Activated T-cell treated with anti-CD3 and anti-CD28 coated beads for 1 hour (primary cell): ENCODE measurements at places on chromosomes 4 and X.
A peak's percentile ranks its signal among the peaks of the same experiment; 100 is the strongest.

DNA sequence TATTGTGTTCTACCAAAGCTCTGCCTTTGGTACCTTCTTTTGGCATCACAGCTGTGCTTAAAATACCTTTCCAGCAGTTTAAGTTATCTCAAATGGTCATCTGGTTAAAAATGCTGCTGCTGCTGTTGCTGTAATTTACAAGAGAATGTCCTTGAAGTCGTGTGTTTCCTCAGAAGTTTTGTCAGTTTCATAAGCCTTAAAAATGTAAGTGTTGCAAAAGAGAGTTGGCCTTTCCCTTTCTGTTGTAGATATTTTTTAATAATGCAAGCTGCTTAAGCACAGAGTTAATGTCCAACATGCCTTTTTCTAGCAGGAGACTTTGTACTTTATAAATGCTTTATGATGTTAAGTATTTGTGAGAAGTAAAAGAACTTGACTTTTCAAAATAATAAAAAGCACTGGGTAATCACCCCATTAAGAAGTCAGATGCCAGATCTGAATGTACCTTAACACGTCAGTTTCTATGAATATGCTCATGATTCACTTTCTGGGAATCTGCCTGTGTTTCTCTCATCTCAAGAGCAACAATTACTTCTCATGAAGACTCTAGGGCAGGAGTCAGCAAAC, 35.3 kb upstream of the TENM3 start:
- no peak for DNase-seq

GRCh38 chrX:30414144-30414543, 105.0 kb upstream of the NR0B1 start:
- no peak for DNase-seq

- DNase-seq: no peak
Measured at GRCh38 chr4:24519649-24520048, 64.7 kb downstream of the DHX15 start.

GRCh38 chr4:41957634-41958033, 22.4 kb downstream of the TMEM33 start:
- no peak for DNase-seq

DNA sequence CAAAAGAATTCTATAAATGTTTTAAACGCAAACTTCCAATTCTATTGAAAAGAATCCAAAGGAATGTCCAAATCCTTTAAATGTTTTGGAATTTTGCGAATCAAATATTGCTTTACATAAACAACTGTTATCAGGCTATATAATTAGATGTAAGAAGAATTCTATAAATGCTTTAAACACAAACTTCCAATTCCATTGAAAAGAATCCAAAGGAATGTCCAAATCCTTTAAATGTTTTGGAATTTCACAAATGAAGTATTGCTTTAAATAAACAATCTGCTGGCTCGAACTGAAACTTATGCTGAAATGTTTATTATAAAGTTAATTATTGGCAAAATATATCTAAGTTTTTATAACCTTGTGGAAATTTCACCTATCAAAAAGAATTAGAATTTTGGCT, 16.1 kb downstream of the DAPP1 start:
- no peak for DNase-seq

DNA sequence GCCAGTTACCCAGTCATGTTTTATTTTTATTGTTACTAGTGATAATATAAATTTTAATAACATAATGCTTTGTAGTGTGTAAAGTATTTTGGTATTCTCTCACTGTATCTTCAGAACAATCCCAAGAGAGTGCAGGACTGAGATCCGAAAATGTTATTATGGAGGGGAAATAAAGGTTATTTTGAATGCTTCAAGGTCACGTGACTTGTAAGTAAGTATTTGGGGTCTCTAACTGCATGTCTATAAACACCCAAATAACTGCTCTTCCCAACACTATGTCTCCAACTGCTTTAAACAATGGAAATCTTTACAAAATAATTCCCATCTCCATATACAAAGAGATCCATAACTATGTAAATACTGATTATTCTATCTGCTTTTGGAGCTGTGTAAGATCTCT, 302.2 kb downstream of the LDB2 start:
- DNase-seq: no peak

- DNase-seq: no peak
Measured at GRCh38 chr4:32196950-32197688, 1477.0 kb downstream of the PCDH7 start.

GRCh38 chr4:114813961-114814360, 215.4 kb downstream of the UGT8 start:
- DNase-seq: no peak

GRCh38 chrX:20140420-20140819, 1.2 kb downstream of the EIF1AX start:
- no peak for DNase-seq

GRCh38 chr4:70704931-70705182, 16.5 kb downstream of the UTP3 start:
- no peak for DNase-seq

- DNase-seq: no peak
Measured at GRCh38 chr4:182147391-182147790, 95.8 kb upstream of the TENM3 start.

DNA sequence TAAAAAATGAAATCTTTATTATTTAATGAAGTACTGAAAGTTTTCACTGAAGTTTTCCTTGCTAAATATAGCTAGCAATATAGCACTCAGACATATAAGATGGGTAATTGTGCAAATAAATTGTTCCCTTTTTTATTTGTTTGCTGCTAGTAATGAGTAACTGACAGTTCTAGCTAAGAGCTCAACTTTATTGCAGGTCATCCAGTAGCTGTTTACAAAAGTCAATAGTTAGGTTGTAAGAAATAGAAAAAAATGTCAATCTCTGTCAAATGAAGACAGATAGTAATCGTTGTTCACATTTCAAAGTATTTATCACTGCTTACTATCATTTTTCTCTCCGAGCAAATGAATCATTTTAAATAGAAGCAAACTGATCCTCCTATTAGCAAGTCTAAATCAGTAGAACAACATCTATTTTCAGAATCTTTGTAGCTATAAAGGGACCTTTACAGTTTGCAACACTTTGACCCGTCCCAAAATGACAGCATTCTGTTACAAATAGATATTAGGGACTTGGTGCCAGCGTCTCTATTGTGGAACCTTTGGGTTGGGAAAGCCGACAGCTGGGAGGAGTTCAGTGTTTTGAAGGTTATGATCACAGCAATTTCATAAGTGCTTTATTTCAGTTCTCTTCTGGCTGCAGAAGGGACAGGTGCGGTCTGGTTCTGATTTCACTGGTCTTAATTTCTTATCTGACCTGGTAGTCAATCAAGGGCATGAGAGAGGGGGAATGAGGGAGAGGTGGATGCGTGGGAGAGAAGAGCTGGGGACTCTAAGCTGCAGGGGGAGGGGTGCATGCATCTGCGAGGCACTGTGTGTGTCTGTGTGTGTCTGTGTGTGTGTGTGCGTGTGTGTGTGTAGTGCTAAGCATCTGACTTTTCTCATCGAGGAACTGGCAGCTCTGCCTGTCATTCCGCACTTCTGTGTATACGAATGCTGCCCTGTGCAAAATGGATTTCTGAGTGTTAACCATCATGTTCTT, 227.9 kb upstream of the PITX2 start:
- no peak for DNase-seq

- DNase-seq: no peak
Measured at GRCh38 chr4:30825008-30825770, 105.0 kb downstream of the PCDH7 start.

GRCh38 chr4:186727169-186727976, 3.7 kb upstream of the FAT1 start:
- DNase-seq: no peak

GRCh38 chr4:83605744-83606172, 69.8 kb downstream of the GPAT3 start:
- DNase-seq: no peak

GRCh38 chrX:46408553-46409407, 136.4 kb downstream of the ZNF674 start:
- peak; percentile 44 for DNase-seq

GRCh38 chr4:184442314-184442635, 32.1 kb downstream of the IRF2 start:
- DNase-seq: no peak

DNA sequence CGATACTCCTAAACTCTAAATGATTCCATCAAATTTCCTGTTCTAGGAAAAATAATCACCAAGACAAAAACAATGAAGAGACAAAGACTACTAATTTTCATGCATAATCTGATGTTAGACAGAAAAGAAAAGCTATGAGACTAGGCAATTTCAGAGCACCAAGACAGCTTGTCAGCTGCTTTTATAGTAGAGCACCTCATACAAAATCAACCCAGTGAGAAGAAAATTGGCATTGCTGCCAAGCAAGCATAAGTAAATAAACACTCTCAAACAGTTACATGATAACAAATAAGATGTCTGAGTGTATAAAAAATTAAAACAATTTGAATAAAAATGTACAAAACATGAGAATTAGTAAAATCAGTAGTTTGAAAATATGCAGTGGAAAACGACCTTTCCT, 1544.6 kb downstream of the C4orf33 start:
- DNase-seq: no peak

- DNase-seq: no peak
Measured at GRCh38 chr4:67141586-67141985, 403.7 kb downstream of the CENPC start.

DNA sequence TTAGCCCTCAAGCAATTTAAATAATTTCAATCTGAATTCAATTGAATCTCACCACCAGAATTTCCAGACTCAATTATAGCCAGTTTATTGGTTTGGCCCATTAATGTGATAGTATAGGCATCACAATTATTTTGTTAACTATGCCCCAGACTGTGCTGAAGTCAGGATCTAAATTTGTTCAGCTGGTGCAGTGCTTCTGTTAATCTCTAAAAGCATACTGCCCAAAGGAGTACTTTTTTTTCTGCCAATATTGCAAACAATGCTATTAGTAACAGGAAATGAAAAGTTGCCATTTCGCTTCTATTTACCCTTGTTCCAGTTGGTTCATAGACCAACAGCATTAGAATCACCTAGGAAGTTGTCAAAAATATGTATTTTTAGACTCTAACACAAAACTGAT, 171.0 kb downstream of the GPM6A start:
- no peak for DNase-seq

DNA sequence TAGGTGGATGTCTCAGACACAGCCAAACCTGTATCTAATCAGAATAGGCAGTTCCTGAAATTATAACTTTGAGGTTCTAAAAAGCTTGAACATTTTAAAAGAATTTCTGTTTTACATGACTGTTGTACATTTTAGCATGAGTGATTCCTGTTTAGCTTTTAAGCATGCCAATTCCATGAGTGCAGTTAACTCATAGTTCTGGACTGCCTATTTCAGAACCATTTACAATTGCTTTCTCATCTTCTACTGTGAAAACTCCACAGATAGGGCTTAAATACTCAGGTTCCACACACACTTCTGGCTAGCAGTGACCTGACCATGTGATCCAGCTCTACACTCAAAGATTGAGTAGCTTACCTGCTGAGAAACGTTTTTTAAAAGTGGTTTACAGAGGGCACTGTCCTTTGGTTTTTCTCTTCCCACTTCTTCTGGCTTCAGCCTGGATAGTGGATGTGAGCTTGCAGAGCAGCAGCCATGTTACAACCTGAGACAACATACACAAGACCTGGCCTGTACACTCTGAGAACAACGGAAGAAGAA, 280.8 kb downstream of the ANKRD50 start:
- no peak for DNase-seq

DNA sequence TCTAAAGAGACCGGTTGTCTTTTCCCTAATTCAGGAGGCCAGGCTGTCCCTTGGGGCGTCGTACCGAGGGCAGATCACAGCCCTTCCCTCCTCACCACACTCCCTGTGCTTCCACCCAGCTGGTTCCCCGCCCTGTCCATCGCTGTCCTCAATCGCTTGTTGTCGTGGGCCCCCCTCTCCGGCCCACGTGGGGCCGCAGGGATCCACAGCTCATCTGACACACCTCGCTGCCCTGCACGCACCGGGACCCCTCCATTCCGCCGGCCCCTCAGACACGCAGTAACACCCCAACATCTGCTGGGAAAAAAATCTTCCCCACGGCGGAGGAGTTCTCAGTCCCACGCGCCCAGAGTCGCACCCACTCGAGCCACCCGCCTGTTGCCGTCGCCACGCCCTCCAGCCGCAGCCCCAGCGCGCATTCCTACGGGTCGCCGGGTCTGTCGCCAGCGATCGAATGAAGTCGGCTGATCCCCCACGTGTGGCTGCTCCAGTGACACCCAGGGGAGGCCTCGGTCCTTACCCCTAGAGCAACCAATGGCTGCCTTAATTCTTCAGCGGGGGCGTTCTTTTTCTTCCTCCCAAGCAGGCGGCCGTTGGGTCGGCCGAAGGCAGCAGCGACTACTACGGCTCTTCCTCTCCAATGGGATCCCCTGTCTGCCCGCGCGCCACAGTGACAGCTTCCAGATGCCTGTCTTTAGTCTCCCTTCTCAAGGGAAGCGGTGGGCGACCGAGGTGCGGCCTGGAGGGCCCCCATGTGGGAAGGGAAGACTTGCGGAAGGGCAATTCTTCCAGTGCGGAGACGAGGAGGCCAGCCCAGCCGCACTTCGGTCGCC, 893 bp upstream of the SEPTIN11 start:
- DNase-seq: peak; percentile 39

GRCh38 chr4:174211622-174212044, 71.8 kb downstream of the FBXO8 start:
- no peak for DNase-seq

- no peak for DNase-seq
Measured at GRCh38 chrX:101206471-101206870, 13.1 kb upstream of the DRP2 start.

- DNase-seq: no peak
Measured at GRCh38 chr4:120760047-120760446, 162.5 kb downstream of the PRDM5 start.

DNA sequence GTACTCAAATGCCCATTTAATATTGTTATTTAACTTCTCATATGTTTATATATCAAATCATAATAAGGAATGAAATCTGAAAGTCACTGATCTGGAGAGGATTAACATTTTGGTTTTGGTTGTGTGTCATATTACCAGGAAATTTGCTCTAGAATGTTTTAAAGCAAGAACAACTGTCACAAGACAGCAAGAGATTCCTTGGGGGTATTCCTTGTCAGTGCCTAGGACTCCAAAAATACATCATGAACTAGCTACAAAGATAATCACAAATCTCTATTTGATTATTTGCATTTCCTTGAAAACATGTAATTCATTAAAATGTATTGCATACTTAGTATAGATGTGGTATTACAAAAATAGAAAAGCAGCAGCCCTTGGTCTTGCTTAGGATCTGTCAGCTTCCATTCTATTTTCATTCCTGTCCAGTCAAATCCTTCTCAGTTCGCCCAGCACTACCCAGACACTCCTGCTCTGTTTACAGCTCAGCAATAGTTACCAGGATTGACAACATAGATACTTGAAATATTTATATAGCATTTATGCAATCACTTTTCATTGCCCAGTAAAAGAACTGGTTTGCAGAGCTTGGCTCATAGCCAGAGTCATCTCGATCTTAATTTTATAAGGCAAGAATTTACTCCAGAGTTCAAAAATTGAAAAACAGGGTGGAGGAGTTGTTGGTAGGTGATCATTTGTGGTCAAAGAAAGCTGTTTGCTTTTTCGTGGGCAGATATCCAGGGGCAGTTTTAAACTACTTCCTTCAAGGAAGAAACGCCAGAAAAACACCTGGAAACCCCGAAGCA, 9.2 kb upstream of the BMP3 start:
- no peak for DNase-seq
